ENCODE measurements at places on chromosomes 2 and 18. TPM values are rescaled to one million over a fixed set of nuclear protein-coding genes. Genes with fewer than 3 reads are reported as not detected.

TUBA3D gene
- not detected for total RNA-seq

VAMP5 gene
- total RNA-seq = 80.7 TPM

NOSTRIN gene
- total RNA-seq = under 0.01 TPM

DOK1 gene
- 21.6 TPM for total RNA-seq

DSC3 gene
- total RNA-seq = 1.3 TPM

CYP27A1 gene
- total RNA-seq = 18.2 TPM

ALPI gene
- total RNA-seq = not detected

NEDD4L gene
- 8.5 TPM for total RNA-seq

ALLC gene
- not detected for total RNA-seq

LTBP1 gene
- total RNA-seq = 80.9 TPM

PTRHD1 gene
- total RNA-seq = 38.7 TPM

CTAGE1 gene
- not detected for total RNA-seq

MOCOS gene
- 5.8 TPM for total RNA-seq

CAPN14 gene
- under 0.01 TPM for total RNA-seq

LMAN2L gene
- 29.3 TPM for total RNA-seq

KLHL29 gene
- 3.2 TPM for total RNA-seq

CYS1 gene
- total RNA-seq = not detected

ATP6V1C2 gene
- total RNA-seq = not detected

ITGB6 gene
- total RNA-seq = not detected

FOSL2 gene
- total RNA-seq = 15.3 TPM

SLC4A5 gene
- total RNA-seq = 0.30 TPM

IMMT gene
- 67.5 TPM for total RNA-seq

POTEC gene
- total RNA-seq = not detected

ZNF516 gene
- 9.4 TPM for total RNA-seq

RHBDD1 gene
- total RNA-seq = 6.4 TPM

LYPD6B gene
- total RNA-seq = not detected

PPP1R7 gene
- total RNA-seq = 43.5 TPM

AQP12B gene
- total RNA-seq = not detected

TBR1 gene
- under 0.01 TPM for total RNA-seq

TMEM87B gene
- total RNA-seq = 27.6 TPM

SPTBN1 gene
- 258 TPM for total RNA-seq

C2orf80 gene
- not detected for total RNA-seq

KCNG2 gene
- not detected for total RNA-seq

RAB17 gene
- total RNA-seq = not detected

OSBPL6 gene
- total RNA-seq = 0.97 TPM

FBXO48 gene
- 0.61 TPM for total RNA-seq

MYO5B gene
- total RNA-seq = 1.1 TPM

GLI2 gene
- 0.30 TPM for total RNA-seq

SLC4A3 gene
- under 0.01 TPM for total RNA-seq

CREB1 gene
- total RNA-seq = 36.3 TPM

EVX2 gene
- total RNA-seq = not detected

Measured in epithelial cell of umbilical artery (primary cell).